ENCODE measurements at places on chromosomes 3 and 15.

GRCh38 chr15:69443032-69443611 lies 9.5 kb upstream of the RPLP1 start:
- no peak for DNase-seq

GRCh38 chr15:30954674-30955073 lies 36.8 kb downstream of the MTMR10 start:
- DNase-seq = no peak

DNA sequence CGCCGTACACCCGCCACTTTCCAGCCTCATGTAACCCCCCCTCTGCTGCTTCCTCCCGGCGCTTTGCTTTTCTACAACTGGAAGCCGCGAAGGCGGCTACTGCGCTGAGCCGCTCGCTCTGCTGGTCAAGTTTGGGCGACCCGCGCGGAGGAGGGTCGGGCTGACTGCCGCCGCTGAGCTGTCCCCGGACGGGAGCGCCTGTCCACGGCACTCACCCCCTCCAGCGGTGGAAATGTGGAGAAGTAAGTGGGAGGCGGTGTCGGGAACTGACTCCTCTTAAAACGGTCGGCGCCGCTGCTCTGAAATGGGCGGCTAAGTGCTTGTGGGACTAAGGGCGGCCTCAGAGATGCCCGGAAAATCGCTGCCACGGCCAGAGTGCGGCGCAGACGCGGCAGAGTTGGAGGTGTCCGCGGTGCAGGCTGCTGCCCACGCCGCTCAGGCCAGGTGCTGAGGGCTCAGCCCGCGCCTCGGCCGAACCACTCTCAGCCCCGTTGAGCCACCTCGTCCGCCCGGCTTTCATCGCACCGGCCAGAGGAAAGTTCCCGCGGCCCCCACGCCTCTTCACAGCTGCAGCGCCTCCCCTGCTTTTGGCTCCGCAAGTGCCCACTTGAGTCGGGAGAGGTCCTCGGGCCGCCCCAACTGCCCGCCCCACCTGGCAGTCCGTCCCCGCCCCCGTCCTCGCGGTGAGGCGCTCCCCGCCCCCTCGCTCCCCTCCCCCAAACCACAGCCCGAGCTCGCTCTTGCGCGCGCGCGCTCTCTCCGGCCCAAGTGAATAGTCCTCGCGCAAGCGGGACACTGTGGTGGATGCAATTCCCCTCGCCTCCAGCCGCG lies at the start of gene EPHA6:
Gene EPHA6, plus strand, starts transcription at position 775 of the 831 bp plus-strand sequence.
- DNase-seq = peak; percentile 49

GRCh38 chr3:62281726-62282125 lies 91.6 kb downstream of the FEZF2 start:
- no peak for DNase-seq

DNA sequence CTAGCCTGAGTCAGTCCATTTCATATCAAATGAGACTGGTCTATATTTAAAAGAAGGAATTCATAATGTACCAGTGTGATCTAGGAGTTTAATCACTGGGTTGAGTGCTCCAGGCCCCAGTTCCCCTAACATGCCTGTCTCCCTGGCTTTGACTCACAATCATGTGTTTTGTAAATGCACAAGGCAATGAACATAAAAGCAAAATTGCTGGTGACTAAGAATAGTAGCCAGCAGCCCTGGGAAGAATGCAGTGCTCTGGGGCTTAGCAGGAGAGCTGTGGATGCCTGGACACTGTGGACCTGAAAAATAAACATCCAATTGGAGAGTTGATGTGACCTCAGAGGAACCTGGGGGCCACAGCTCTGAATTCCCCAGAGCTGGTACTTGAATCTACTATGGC lies 50.3 kb downstream of the SYNPR start:
- DNase-seq = no peak

DNA sequence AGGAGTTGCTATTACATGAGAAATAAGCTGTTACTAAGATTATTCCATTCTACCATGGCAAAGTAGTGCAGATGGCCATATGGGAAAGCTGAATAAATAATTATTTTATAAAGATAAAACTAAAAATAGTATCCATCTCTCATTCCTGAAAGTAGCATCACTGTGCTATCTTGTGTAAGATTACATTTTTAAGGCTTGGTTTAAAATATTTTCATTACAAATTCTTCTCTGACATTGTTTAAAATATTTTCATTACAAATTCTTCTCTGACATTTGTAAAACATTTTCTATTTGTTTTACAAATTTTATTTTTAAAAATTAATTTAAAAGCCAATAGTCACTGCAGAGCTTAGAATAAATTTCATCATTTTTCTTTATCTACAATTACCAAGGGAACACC lies 665.5 kb upstream of the NAALADL2 start:
- DNase-seq = no peak

DNA sequence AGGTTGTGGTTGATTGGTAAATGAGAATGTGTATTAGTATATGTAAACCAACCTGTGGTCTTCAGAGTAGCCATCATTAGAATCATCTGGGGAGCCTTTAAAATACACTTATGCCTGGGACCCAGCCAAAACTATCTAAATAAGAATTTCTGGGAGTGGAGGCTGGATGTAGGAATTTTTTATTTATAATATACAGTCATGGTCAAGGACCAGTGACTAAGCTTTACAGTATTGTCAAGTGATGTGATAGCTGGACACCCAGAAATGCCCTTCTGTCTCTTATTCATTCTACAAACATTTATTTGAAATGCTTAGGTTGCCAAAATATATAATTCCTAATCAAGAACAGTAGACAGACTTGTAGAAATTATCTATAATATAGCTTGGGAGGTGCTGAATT lies 132.2 kb downstream of the MBNL1 start:
- DNase-seq = no peak

DNA sequence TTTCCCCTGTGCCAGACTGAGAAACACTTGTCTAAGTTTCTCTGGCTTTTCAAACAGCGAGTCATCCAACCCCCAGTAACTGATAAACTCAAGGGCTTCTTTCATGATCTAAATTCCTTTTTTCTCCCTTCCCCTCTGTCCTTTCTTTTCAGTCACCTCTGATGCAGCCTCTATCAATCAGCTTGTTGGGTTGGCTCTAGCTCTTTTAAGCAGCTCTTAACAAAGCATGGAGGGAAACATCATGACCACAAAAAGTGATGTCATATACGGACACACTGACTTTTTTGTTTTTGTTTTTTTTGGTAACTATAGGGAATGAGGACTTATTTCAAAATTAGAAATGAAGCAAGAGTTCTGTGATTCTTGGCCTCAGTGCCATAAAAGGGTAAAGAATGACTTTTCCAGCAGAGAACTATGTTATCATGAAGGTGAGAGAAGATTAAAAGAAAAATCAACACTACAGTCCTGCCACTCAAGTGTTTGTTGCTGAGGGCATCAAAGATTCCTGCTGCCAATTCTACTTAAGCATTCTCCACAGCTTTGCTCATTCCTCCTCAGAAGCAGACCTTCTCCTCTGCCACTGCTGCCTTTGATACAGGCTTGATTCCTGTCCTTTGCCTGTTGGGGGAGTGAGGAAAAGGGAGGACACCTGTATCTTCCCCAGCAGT lies 457.0 kb upstream of the ONECUT1 start:
- DNase-seq = no peak

GRCh38 chr3:124132813-124133212 lies 140.9 kb upstream of the ROPN1 start:
- DNase-seq = no peak

GRCh38 chr3:149494759-149495580 lies 20.5 kb downstream of the TM4SF4 start:
- no peak for DNase-seq

DNA sequence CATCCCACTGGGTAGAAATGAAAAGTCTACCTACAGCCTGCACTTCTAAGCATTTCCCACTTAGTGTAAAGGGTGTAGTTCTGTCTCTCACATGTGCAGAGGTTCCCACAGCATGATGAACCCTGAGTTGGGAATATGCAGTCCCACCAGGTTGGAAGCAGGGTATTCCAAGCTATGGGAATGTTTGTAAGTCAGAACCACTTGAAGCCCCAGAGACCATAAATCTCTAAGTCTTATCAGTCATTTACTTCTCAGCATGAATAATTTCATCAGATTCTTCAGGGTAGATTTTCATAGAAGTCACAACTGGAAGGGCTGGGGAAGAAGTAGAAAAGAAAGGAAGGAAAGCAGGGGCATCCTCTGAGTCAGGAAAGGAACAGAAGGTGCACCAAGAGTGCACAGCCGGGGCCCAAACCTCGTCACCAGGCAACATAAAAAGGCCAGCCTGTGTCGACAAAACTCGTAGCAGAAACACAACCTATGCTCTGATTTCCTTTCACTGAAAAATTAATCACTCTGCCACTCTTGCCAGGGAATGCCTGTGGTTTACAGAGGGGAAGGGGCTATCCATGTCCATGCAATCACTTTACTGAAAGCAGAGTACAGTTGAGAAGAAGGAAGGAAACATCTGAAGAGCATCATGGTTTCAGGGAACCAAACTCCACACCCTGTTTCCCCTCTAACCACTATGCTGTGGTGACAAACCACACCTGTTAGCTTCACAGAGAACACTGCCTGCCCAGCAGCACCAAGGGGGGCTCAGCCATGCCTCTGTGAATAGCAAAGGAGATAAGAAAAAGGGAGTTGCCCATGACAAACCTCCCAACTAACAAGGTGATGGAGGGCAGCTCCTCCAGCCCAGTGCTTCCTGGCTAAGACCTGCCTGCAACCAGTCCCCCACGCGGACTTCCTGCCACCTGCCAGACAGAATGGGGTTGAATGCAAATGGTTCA lies 40.5 kb downstream of the SH3BP5 start:
- DNase-seq = no peak

GRCh38 chr3:143060906-143061305 lies 58.7 kb upstream of the CHST2 start:
- DNase-seq = no peak

GRCh38 chr3:169044331-169045113 lies 619.0 kb downstream of the MECOM start:
- no peak for DNase-seq

DNA sequence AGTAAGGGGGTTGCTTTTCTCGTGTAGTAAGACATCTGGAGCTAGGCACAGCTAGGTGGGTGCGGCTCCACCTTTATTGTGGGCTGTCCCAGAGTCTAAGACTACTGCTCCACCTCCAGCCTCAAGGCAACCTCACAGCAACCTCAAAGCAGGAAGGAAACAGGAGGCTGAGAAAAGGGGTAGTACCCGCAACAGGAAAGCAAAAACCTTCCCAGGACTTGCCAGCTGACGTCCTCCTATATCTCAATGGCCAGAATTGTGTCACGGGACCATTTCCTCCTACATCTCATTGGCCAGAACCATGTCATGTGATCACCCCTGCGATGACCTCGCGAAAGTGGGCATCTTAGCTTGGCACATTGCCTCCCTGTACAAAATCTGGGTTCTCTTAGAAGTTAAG lies 4.3 kb upstream of the GPR160 start:
- no peak for DNase-seq

DNA sequence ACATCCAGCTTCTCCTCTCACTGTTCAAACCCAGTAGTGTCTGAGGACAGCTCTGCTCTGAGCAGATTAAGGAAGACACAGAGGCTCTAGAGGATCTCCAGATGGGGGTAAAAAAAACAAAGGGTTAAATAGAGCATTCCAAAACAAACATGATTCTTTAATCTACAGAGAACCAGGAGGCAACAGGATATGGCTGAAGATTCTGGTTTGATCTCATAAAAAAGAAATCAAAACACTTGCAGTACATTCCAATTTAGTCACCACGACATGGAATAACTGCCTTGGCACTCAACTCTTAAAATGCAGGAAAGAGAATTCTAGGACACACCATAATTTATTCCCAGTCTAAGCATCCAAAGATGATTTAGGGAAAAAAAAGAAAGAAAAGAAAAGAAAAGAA lies 32.0 kb downstream of the TM4SF4 start:
- DNase-seq = no peak

DNA sequence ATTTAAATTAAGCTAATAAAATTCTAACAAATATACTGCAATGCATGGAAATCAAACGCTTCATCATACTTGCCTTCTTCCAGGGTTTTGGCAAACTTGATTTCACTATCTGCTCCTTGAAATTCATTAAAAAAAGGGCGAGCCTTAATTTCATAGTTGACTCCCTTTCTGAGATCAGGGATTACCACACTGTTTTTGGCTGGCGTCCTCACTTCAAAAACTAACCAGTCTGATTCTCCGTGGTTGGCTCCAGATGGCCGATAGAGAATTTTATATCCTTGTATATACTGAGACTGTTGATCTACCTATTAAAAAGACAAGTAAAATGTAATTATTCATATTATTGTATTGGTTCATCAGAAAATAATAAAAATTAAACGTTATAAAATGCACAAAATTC lies 1106.8 kb downstream of the ROBO1 start:
- no peak for DNase-seq

- DNase-seq = no peak
Observed at GRCh38 chr3:155075200-155075599, 4.9 kb upstream of the MME start.

- no peak for DNase-seq
Observed at GRCh38 chr15:92095693-92096092, 242.2 kb downstream of the SLCO3A1 start.

DNA sequence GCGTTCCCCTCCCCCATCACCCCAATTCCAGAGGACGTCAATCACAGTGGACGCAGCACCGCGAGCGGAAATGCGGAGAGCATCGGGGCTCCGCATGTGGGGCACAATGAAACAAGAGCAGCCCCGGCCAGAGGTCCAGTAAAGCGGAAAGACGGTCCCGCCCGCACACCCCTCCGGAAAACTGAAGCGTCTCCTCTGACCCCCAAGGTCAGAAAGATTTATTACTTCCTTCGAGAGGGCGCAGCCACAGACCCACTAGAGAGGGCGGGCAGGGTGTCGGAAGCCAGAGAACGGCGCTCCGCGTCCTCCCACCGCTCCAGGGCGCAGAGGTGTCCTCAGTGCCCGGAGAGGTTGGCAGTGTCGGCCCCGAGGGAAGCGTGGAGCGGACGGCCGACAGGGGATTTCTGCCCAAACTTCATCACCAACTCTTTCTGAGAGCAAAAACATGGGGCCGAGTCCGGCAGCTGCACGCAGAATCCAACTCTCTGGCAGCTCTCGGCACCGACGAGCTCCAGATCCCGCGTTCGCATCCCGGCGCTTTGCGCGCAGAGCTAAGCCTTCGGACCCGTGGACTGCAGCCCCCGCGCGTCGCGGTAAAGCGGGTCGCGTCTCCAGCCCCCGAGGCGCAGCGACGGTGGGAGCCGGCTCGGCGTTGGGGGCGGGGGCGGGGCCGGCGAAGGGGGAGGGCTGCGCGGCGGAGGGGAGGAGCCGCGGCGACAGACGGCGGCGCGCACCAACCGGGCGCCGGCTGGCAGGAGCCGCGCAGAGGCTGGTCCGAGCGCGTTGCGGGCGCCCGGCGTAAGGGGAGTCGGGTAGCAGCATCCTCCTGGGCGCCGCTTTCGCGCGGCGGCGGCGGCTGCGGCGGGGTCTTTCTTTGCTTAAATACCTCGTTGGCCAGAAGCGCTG lies at the start of gene CHST2:
Gene CHST2, plus strand, starts transcription at position 763 of the 906 bp plus-strand sequence. CDS start 1,046 bp downstream, outside the sequence.
- peak; percentile 80 for DNase-seq

- no peak for DNase-seq
Observed at GRCh38 chr3:51696954-51697353, 9.9 kb upstream of the GRM2 start.

GRCh38 chr15:72375501-72375845 lies 341 bp downstream of the HEXA start:
- no peak for DNase-seq

DNA sequence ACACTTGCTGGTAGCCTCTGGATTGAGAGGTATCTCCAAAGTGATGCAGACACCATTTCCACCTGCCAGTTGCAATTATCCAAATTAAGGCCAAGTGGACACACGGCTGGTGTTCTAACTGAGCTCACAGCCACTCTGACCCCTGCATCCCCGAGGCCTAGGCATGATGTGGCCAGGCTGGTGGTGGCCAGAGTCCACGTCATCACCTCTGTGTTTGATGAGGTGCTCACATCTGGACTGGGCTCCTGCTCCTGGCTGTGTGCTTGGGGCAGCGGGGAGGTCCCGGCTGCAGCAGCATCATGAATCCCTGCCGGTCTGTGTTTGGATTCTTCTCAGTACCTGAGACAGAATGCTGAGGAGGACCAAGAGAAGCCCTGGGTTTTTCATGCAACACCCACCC lies 4.9 kb downstream of the OXTR start:
- DNase-seq = no peak
